ENCODE measurements at places on chromosomes 7 and 10. TPM values are rescaled to one million over a fixed set of nuclear protein-coding genes. Genes with fewer than 3 reads are reported as not detected.

DNA sequence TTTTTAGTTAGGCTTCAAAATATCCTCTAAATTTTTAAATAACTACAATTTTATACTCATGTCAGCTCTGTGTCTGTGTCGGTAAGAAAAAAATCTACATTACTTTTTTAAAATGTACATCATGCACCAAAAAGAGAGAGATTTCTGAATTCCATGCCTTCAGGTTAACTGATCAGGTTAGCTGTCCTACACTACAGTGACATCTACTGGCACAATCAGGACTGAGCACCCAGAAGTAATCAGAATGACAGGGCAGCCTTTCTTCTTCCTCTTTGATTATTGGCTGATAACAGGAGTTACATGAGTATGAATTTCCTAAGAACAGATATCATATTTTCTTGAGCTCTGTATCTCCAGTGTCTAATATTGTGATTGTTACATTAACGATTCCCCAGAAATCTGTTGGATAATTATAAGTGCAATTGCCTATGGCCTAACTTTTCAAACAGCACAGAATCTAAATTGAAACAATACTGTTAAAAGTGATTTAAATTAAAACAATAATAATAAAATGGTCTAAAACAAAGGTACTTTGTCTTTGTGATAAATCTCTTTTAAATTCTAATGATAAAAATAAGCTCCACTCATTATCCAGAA, 41.8 kb upstream of the HYCC1 start:
- peaks cover 7% of the 10 kb centered on the region for H3K27me3 ChIP-seq
- peak; percentile 71 for DNase-seq
- no peak overlapping the region for H3K27ac ChIP-seq
- H3K4me1 ChIP-seq: no peaks in the 10 kb centered on the region
- H3K36me3 ChIP-seq: no peaks in the 10 kb centered on the region

DNA sequence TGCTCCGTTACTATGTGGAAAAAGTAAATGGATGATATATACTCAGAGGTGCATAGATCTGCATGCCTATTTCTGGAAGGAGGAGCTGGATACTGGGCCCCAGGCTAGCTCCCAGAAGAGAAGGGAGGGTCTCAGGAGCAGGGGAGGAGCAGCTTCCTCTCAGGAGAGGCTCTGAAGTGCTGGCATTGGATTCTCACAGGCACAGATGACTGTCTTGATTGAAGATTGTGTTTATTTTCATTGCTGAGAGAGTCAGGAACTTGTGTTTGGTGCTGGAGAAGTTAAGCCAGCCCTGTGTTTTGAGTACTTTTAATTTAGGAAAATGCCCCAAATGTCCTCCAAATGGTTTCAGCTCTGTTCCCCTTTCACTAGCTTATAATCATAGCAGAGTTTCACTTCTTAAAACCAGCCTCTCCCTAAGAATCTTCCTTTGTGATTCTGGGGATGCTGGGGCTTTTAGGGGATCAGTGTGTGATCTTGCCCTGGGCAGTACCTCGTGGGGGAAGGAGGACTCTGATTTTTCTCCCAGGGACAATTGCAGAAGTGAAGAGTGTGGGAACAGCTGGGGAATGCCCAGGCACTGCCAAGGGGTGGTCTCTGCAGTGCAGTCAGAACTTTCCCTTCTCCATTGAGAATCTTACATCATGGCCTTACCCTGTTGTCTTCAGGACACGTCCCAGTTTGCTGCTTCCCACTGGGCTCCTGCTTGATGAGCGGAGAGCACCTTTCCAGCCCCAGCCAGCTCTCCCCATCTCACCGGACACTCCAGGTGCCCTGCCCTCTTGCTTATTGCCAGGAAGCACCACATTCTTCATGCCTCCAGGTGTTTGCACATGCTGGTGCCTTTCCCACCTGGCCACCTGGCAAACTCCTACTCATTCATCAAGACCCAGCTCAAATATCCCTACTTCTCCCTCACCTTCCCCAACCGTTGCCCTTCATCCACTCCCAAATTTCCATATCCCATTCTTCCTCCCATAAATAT, 102.8 kb downstream of the ARHGAP22 start:
- no peak for DNase-seq
- no peaks in the 10 kb centered on the region for H3K36me3 ChIP-seq
- H3K4me1 ChIP-seq: no peaks in the 10 kb centered on the region
- H3K27ac ChIP-seq: no peak overlapping the region
- no peak overlapping the region for H3K4me3 ChIP-seq

RSPH10B2 gene
- total RNA-seq: 0.39 TPM

PVRIG gene
- 46.3 TPM for total RNA-seq

DNA sequence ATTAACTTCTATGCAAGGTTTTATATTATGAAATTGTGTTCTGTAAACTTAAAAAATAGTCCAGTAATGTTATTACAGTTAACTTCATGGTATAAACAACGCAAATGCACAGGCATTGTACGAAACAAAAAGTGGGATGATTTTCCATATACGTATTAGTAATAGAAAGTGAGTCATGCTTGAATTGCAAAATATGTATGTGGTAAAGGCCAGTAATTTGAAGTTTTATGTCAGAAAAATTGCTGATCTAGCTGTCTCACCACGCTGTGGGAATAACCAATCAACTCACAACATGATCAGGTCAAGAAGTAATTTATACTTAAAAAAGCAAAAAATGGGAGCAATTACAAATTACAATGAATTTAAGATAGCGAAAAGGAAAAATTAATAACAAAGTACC, 37.0 kb upstream of the GLI3 start:
- no peak for DNase-seq
- H3K4me1 ChIP-seq: no peaks in the 10 kb centered on the region
- peaks cover 3% of the 10 kb centered on the region for H3K27me3 ChIP-seq
- H3K4me3 ChIP-seq: no peak overlapping the region
- H3K27ac ChIP-seq: no peak overlapping the region

DNA sequence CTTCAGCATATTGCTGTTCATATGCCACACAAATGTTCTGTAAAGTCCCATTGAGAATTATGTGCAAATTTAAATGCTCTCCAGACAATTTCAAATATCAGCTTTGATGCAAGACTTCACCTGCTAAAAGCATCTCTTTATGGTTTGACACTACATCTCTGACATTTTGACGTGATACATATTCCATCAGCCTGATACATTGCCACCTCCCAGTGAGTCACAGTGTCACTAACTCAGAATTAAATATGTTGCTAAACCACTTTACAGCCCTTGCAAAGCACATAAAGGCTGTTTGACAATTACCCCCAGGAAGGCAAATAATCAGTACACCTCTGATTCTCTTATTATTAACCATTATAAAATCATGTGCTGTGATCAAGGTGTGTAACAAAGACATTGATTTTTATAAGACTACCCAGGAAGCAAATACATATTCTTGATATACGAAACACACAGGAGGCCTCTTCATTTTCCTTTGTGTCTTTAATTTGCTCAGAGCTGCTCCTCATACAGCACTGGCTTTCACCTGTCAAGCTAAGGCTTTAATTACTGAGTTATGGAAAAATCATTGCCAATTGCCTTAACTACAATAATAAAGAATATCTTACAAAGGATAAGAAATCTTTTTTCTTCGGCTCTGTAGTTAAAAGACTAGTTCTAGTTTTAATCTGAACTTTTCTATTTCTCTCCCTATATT, 547.5 kb upstream of the C7orf33 start:
- no peak for DNase-seq
- no peaks in the 10 kb centered on the region for H3K27me3 ChIP-seq
- H3K4me3 ChIP-seq: no peak overlapping the region
- no peaks in the 10 kb centered on the region for H3K36me3 ChIP-seq
- H3K4me1 ChIP-seq: no peaks in the 10 kb centered on the region

DNA sequence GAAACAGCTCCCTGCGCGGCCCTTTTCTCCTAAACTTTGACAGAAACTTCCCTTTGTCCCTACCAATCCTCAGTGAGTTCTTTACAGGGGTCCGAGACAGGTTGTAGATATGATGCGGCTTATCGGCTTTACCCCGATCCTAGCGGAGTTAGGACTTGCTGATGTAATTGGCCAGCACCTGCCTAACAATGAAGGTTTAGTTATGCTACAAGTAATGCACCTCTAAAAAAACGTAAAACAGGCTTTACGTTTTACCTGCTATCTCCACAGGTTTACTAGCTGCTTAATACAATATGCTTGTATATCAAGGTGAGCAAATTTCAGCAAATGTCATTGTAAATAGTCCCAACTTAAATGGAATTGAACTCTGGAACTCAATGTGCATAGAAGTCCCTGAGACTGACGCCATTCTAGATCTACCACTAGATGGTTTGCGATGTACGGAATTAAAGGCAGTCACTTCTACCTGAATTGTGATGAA, 697 bp upstream of the SNX13 start:
- H3K27ac ChIP-seq: peak overlapping the region; percentile 93
- peak; percentile 22 for DNase-seq
- H3K4me1 ChIP-seq: peaks cover 36% of the 10 kb centered on the region

DNA sequence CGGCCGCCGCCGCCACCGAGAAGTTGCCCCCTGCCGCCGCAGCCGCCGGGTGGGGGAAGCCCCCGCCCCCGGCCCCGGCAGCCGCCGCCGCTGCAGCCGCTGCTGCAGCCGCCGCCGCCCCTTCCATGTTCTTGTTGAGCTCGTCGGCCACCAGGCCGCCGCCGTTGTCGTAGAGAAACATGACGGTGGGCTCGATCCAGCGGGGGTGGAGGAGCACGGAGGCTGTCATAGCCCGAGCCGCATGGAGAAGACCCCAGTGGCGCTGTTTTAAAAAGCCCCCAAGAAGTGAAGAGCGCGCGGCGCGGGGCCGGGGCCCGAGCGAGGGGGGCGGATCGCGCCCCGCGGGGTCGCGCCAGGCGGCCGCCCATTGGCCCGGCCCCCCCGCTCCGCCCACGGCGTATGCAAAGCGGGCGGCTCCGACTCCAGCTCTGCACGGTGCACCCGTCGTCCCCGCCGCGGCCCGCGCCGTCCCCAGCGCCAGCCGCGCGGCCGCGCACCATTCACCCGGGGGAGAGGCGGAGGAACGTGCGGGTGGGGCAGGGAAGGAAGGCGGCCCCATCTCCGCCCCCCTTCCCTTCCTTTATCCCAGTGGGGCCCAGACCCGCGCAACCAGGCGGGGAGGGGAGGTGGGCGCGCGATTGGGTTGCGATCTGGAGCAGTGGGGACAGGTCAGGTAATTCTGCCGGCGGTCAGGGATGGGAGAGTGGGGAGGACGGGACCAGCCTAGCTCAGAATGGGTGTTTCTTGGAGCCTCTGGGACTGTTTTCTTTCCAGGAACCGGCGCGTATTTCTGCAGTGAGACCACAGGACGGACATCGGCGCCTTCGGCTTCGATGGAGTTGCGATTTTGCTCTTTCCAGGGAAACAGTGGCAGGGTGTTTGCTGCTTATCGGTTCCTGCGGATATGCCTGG, at the start of gene HOXA13:
Gene HOXA13, minus strand, starts transcription at position 243 of the 912 bp plus-strand sequence. Its CDS starts 14 bp downstream, at position 229.
- H3K4me3 ChIP-seq: no peak within 1 kb of the TSS
- H3K27ac ChIP-seq: no peak within 1 kb of the TSS
- H3K27me3 ChIP-seq: peaks cover 64% of the 10 kb centered on the region
- H3K4me1 ChIP-seq: peaks cover 35% of the 10 kb centered on the region
- H3K36me3 ChIP-seq: no peaks in the 10 kb centered on the region

GRCh38 chr10:79082631-79083596, 14.1 kb downstream of the ZMIZ1 start:
- no peaks in the 10 kb centered on the region for H3K36me3 ChIP-seq
- H3K27me3 ChIP-seq: no peaks in the 10 kb centered on the region
- no peak overlapping the region for H3K4me3 ChIP-seq
- H3K4me1 ChIP-seq: peaks cover 9% of the 10 kb centered on the region
- DNase-seq: no peak
